ENCODE measurements at places on chromosomes 12 and 14.
A peak's percentile ranks its signal among the peaks of the same experiment; 100 is the strongest.

- DNase-seq, result no peak
Measured at GRCh38 chr12:54051026-54051842, 2.4 kb upstream of the HOXC4 start.

GRCh38 chr14:35155962-35156361 lies 33.6 kb downstream of the PRORP start:
- no peak for DNase-seq

- DNase-seq, result peak; percentile 34
Measured at GRCh38 chr14:32300136-32300535, 29.0 kb upstream of the AKAP6 start.

DNA sequence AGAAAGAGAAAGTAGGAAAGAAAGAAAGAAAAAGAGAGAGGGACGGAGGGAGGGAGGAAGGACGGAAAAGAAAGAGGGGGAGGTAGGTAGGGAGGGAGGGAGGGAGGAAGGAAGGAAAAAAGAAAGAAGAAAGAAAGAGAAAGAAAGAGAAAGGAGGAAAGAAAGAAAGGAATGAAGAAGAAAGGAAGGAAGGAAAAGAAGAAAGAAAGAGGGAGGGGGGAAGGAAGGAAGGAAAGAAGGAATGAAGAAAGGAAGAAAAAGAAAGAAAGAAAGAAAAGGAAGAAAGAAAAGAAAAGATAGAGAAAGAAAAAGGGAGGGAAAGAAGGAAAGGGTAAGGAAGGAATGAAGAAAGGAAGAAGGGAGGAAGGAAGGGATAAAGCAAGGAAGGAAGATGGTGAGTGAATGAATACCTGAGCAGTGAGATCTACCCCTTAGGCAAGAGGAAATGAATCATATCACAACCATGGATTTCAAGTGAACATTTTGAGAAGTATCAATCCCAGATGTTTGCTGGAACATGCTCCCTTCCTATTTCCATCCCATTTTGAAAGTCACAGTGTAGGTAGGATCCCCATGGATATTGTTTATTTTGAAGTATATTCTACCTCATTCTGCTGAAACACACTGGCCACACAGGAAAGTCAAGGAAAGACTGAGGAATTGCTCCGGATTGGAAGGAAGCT lies 639.4 kb upstream of the TBX3 start:
- no peak for DNase-seq

DNA sequence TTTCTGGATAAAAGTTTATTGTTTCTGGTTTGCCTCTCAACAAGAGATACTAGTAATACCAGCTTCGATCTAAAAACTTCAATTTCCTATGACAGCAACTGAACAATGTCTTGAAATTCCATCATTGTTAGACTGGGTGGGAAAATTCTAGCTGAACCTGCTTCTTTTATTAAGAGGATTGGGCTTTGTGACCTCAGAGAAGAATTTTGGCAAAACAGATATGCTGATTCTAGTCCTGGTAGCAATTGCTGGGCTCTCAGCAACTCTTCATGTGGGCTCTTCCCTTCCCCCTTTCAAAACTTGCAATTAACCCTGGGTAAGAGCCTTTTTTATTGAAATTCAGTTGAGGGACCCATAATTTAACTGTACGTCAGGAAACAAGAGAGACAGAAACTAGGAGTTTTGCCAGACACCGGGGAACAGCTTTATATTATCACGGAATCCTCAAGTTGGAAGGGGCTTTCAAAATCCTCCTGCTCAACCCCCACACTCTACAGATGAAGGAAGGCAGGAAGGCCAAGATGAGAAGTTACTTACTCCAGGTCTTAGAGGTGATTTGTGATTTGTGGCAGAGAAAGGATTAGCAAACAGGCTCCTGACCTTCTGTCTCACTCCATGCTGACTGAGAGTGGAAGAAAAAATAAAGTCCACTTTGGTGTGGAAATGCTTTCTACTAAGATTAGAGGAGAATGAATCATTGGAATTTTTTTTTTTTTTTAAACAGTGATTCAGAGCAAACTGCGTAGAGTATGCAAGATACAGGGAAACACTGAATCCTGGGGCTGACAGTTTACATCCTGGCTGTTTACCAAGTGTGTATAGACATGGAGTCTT lies 239.0 kb upstream of the ATP2B1 start:
- peak; percentile 13 for DNase-seq

GRCh38 chr12:76266797-76267196 lies 81.4 kb downstream of the BBS10 start:
- DNase-seq, result no peak

DNA sequence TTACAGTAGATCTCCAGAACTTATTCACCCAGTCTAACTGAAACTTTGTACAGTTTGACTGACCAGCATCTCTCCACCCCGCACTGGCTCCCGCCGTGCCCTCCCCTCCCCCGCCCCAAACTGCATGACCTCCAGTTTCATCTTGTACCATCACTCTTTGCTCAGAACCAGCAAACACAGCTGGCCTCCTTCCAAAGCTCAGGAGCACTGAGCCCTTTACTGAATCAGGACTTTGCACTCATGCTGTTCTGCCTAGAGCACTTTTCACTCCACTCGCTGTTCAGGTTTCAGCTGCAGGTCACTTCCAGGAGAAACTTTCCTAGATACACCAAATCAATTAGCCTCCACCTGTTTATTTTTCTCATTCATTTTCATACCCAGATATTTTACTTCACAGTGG lies 455.3 kb upstream of the PDE3A start:
- DNase-seq, result no peak

GRCh38 chr14:58587271-58587670 lies 50.5 kb upstream of the DACT1 start:
- no peak for DNase-seq

DNA sequence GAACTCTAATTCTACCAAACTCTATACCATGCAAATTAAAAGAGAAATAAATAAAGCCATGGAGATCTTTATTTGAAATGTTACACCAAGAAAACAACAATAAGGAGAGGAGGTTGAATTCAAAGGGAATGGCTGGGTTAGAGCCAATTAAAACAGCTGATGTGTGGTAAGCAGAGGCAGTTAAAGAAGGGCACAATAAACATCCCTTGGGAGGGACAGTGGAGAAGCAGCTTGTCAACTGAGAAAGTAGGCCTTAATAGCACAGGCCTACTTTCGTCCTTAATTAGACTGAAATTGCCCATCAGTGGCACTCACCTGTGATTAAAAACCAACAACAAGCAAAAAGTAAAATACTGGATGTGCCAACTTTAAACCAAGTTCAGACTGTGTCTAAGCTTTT lies 16.3 kb upstream of the NAV3 start:
- peak; percentile 12 for DNase-seq

DNA sequence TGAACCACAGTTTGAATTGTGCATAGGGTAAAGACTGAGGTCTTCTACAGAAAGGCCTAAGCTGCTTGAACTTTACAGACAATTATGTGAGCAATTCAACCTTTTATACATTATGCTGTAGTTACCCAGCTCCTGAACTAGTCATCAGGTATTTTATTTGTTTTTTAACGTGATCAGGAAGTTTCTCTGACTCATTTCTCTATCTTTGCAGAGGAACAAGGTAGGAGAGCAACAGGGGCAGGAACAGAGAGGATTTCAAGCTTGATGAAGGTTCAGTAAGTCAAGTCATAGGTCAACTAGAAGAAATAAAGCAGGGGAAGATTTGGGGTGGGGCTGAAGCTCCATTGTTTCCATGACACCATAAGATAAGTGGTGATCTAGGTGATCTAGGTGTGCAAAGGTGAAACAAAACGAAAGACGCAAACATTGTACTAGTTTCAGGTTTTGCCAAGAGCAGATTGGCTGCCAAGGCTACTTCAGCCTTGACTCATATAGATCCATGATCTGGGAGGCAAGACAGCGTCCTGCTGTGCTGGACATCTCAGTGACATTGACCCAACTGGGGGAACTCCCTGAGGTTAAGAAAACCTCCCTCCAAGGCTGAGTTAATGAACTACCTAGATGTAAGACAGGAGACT lies 198.1 kb downstream of the DAD1 start:
- no peak for DNase-seq
